ENCODE measurements at places on chromosomes 5 and 9. TPM values are rescaled to one million over a fixed set of nuclear protein-coding genes. Genes with fewer than 3 reads are reported as not detected.

DNA sequence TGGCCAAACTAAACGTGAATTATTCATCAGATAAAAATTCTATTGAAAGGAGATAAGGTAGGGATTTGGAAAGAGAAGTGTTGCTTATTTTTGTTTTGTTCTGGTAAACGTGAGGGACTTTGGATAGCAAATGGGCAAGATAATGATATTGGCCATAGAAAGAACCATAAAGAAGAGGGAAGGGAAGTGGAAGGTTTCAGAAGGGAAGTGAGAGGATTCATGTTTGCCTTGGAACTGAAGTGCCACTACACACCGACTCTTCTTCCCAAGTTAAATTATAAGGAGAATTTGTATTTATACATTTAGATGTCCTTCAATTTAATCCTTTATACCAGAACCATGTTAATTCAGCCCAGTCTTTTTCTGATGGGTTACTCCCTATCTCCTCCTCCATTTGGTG lies 42.1 kb upstream of the TAF11L2 start:
- no peak for ATAC-seq

DNA sequence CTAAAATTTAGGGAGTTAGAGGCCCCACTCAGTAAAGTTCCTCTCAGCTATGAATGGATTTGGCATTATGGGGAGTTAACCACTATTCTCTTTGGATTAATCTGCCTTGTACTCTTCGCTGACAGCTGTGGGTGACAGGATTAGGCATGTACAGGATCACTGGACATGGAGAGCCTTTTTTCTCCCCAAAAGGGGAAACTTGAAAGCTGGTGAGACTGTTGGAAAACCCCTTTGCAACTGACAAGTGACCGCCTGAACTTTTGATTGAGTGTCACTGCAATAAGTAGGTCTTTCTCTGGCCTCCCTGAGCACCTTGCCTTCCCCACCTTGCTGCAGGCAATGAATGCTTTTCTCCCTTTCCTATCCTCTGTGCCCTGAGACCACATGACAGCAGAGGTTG lies 68.3 kb downstream of the ERP44 start:
- no peak for ATAC-seq

DNA sequence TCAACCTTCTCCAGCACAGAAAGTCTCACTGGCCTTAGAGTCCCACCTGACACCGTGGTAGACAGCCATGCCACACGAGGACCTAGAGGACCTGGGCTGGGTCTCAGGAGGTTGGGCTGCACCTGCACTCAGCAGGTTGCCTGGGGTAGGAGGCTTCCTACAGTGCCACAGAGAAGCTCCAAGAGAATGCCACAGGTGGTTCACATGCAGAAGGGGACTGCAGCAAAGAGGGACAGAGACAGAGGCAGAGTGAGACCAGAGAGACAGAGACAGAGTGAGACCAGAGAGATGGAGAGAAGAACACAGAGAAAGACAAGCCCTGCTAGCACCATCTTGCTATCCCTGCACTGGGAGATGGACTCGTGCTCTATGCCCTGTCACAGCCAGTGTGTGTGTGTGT lies 5.7 kb downstream of the CAMK2A start:
- no peak for ATAC-seq

Gene EQTN
- total RNA-seq, result not detected

Data from esophagus mucosa (tissue), 1 donor.